ENCODE measurements at places on chromosomes 3 and 15. TPM values are rescaled to one million over a fixed set of nuclear protein-coding genes. Genes with fewer than 3 reads are reported as not detected.
A peak's percentile ranks its signal among the peaks of the same experiment; 100 is the strongest.

DNA sequence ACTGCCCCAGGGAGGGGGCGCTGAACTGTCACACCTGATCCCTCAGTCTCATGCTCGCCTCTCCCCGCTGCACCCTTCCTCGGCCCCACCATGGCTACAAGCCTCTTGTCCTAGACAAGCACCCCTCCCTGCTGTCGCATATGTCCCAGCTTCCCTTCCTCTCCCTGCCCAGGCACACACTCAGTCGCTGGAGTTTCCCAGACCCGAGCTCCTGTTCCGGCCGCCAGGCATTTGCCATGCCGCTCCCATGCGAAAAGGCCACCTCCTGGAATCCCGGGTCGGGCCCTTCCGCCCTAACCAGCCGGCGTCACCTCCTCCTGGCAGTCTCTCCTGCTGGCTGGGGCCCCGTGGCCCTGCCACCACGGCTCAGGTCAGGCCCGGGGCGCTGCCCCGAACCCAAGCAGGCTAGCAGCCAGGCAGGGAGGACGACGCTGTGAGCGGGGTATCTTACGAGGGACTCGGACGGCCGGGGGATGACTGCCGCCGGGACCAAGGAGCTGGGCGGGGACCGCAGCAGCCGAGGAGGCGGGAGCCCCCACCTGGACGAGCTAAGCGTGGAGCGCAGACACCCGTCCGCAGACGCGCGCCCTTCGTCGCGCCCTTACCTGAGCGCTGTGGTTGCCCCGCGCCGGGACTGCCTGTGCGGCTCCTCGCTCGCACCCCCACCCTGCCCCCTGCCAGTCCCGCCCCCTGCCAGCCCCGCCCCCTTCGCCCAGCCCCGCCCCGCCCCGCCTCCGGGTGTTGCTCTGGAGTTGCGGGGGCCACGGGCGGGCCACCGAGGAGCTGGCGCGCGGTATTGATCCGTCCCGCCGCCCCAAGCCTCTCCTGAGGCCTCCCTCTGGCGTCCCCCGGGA is at the start of gene ALS2CL:
TSS of gene ALS2CL (minus strand) at position 642 of the 854 bp plus-strand sequence. CDS start 4,239 bp downstream, outside the sequence.
- H3K4me3 ChIP-seq: peak within 1 kb of the TSS; percentile 62
- peak; percentile 74 for DNase-seq
- H3K36me3 ChIP-seq: no peaks in the 10 kb centered on the region
- H3K27me3 ChIP-seq: no peaks in the 10 kb centered on the region

- no peaks in the 10 kb centered on the region for H3K36me3 ChIP-seq
- no peaks in the 10 kb centered on the region for H3K27me3 ChIP-seq
- no peak for DNase-seq
- no peak overlapping the region for H3K4me3 ChIP-seq
Measured at GRCh38 chr15:88400084-88400483, 67.1 kb downstream of the MRPL46 start.

DNA sequence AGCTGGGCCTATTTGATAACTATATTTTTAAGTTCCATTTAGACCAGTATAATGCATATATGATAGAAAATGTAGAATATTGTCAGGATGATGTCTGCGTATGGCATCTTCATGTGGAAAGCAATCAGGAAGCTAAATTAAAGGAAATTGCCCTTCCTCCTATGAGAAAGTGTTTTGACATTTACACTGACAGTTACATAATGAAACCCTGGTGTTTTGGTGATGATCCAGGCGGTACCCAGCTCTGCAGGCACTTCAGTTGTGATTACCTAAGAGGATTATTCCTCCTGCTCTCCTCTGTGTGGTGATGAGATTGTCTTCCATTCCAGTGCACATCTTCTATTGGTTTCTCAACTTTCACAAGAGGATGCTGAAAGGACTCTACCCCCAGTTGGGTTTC is 126.5 kb upstream of the MITF start:
- H3K27me3 ChIP-seq: no peaks in the 10 kb centered on the region
- H3K36me3 ChIP-seq: no peaks in the 10 kb centered on the region
- H3K4me1 ChIP-seq: no peaks in the 10 kb centered on the region
- no peak for DNase-seq
- no peak overlapping the region for H3K27ac ChIP-seq

GRCh38 chr3:134353171-134353825 is 20.9 kb downstream of the AMOTL2 start:
- H3K4me1 ChIP-seq: no peaks in the 10 kb centered on the region
- DNase-seq: peak; percentile 26
- no peak overlapping the region for H3K27ac ChIP-seq
- H3K36me3 ChIP-seq: peaks cover 6% of the 10 kb centered on the region
- no peaks in the 10 kb centered on the region for H3K27me3 ChIP-seq

GRCh38 chr3:60809857-60810610 is 441.2 kb downstream of the FHIT start:
- no peaks in the 10 kb centered on the region for H3K36me3 ChIP-seq
- no peaks in the 10 kb centered on the region for H3K27me3 ChIP-seq
- H3K27ac ChIP-seq: no peak overlapping the region
- no peak for DNase-seq
- no peaks in the 10 kb centered on the region for H3K4me1 ChIP-seq

GRCh38 chr15:29677871-29678461 is 144.3 kb downstream of the TJP1 start:
- no peaks in the 10 kb centered on the region for H3K36me3 ChIP-seq
- no peaks in the 10 kb centered on the region for H3K4me1 ChIP-seq
- no peak overlapping the region for H3K27ac ChIP-seq
- no peaks in the 10 kb centered on the region for H3K27me3 ChIP-seq

DNA sequence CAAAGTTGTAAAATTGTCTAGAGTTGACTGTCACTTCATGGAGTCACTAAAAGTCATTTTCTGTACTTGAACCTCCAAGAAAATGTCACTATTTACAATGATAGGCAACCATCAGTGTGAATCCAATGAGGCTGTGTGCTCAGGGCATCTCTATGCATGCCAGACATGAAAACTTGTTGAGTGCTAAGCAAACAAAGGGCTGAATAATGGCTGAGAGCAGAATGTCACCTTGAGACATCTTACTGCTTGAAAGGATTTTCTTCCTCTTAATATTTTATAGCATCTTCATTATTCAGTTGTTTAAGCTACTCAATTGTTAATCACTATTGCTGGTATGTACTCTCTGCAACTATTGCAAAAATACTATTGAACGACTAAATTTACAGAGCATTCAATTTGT is 184.7 kb downstream of the PLCH1 start:
- H3K27me3 ChIP-seq: no peaks in the 10 kb centered on the region
- no peak overlapping the region for H3K4me3 ChIP-seq
- H3K4me1 ChIP-seq: no peaks in the 10 kb centered on the region
- no peaks in the 10 kb centered on the region for H3K36me3 ChIP-seq
- DNase-seq: no peak

DNA sequence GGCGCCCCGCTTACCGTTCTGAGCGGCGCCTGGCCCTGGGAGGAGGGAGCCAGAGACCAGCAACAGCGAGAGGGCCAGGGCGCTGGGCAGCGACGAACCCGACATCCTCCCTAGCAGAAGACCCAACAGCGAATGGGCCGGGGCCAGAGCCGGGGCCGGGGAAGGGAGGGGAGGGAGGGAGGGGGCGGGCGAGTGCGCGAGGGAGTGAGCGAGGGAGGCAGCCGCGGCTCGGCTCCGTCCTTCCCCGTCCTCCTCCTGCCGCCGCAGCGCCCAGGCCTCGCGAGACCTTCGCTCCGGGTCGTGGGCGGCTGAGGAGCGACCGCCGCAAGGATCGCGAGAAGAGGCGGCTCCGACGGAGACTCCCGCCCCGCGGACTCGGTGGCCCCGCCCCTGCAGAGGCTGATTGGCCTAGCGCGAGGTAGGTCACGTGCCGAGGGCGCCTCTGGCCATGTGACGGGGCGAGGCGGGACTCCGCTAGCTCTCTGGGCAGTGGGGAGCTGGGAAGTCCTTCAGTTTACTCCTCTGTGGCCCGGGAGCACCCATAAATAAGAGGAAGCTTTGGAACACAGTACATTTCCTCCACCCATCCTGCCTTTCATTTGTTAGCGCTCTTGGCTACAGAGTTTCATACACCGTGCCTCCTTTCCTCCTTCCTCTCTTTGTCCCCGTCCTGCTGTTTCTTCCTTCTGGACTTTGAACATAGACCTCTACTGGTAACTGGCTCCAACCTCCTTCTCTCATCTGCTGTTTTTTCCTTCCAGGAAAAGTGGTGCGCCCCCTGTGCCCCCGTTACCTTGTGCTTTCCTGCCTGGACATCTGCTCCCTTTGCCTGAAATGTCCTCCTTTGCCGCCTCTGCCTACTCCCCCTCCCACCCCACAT is at the start of gene NPTN:
TSS of gene NPTN (minus strand) at position 279 of the 880 bp plus-strand sequence. CDS start at position 105, 174 bp downstream.
- H3K4me3 ChIP-seq: peak within 1 kb of the TSS; percentile 98
- peak within 1 kb of the TSS; percentile 61 for H3K27ac ChIP-seq
- H3K4me1 ChIP-seq: no peaks in the 10 kb centered on the region
- H3K27me3 ChIP-seq: no peaks in the 10 kb centered on the region

DNA sequence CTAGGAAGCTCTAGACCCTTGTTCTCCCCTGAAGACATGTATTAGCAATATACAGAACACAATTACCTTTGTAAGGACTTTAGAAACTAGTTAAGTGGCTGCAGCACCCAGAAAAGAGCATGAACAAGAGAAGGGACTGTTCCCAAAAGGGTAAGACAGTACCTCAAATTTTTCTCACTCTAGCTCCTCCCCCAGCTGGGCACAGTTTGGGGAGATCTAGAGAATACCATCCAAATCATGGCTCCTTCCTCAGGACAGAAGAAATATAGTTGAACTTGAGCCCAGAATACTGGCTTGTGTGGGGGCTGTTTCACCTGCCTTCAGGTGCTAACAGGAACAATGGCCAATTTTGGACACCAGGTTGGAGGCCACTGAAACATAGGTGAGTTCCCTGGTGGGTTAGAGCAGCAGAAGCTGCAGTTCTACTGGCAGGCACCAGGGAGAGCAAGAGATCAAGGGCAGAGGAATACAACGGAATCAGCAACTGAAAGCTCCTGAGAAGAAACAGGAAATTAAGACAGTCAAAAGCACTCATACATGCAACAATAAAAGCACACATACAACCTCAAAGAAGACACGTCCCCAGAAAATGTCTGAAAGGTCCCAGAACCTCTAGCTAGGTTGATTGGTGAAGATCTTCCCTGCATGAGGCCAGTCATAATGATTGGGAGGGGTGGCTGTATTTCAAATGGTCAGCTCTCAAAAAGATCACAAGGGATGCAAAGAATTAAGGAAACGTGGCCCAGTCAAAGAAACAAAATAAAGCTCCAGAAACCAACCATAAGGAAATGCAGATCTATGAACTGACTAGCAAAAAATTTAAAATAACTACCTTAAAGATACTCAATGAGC is 104.9 kb upstream of the ASB14 start:
- no peak overlapping the region for H3K4me3 ChIP-seq
- H3K36me3 ChIP-seq: no peaks in the 10 kb centered on the region
- H3K4me1 ChIP-seq: no peaks in the 10 kb centered on the region
- H3K27me3 ChIP-seq: no peaks in the 10 kb centered on the region

- no peak overlapping the region for H3K4me3 ChIP-seq
- no peaks in the 10 kb centered on the region for H3K4me1 ChIP-seq
- H3K36me3 ChIP-seq: no peaks in the 10 kb centered on the region
- H3K27me3 ChIP-seq: no peaks in the 10 kb centered on the region
- peak; percentile 91 for DNase-seq
Measured at GRCh38 chr15:75042730-75043508, 19.5 kb downstream of the PPCDC start.

DNA sequence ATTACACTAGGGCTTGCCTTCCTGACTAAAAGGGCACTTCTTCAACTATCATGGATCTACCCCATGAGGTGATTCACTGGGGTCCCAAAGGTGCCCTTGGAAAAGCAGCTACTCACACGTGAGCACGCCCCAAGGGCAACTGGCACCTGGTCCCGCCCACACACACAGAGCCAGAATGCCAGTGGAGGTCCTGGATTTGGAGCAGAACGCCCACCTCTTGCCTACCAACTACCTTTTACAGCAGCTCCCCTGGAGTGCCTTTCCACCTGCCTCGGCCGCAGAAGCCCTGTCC is 1.8 kb upstream of the CTDSPL start:
- H3K27me3 ChIP-seq: no peaks in the 10 kb centered on the region
- H3K4me1 ChIP-seq: peaks cover 4% of the 10 kb centered on the region
- peak overlapping the region; percentile 4 for H3K27ac ChIP-seq
- H3K4me3 ChIP-seq: no peak overlapping the region

GRCh38 chr3:139134678-139135372 is 90.1 kb upstream of the PRR23C start:
- no peaks in the 10 kb centered on the region for H3K4me1 ChIP-seq
- H3K4me3 ChIP-seq: no peak overlapping the region
- H3K36me3 ChIP-seq: no peaks in the 10 kb centered on the region
- no peak for DNase-seq

GRCh38 chr3:31924610-31925270 is 56.3 kb downstream of the OSBPL10 start:
- no peaks in the 10 kb centered on the region for H3K4me1 ChIP-seq
- H3K36me3 ChIP-seq: no peaks in the 10 kb centered on the region
- H3K27ac ChIP-seq: no peak overlapping the region

- H3K4me3 ChIP-seq: no peak overlapping the region
- H3K27ac ChIP-seq: no peak overlapping the region
- H3K36me3 ChIP-seq: no peaks in the 10 kb centered on the region
- no peaks in the 10 kb centered on the region for H3K27me3 ChIP-seq
- H3K4me1 ChIP-seq: no peaks in the 10 kb centered on the region
Measured at GRCh38 chr3:33636125-33636850, 81.8 kb downstream of the CLASP2 start.

- no peaks in the 10 kb centered on the region for H3K27me3 ChIP-seq
- no peaks in the 10 kb centered on the region for H3K4me1 ChIP-seq
- H3K4me3 ChIP-seq: no peak overlapping the region
- DNase-seq: no peak
Measured at GRCh38 chr3:44969154-44969827, 6.7 kb downstream of the ZDHHC3 start.

DNA sequence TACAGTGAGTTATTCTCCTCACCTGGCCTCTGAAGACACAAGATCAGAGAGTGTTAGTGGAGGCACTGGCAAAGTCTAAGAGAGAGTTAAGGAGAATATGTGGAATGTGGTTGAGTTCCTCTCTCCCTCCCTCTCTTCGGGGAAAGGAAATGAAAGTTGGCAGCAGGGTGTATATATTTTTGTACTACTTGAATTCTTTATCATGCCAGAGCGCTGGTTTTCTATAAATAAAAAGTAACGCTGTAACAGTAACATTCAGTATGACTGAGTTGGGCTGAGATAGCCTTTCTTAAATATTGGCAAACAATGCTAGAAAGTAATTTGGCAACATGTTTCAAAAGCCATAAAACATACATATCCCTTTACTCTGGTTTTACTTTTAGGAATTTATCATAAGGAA is 77.5 kb upstream of the TNFAIP8L3 start:
- peaks cover 10% of the 10 kb centered on the region for H3K4me1 ChIP-seq
- peak overlapping the region; percentile 20 for H3K27ac ChIP-seq
- DNase-seq: no peak
- H3K36me3 ChIP-seq: no peaks in the 10 kb centered on the region

DNA sequence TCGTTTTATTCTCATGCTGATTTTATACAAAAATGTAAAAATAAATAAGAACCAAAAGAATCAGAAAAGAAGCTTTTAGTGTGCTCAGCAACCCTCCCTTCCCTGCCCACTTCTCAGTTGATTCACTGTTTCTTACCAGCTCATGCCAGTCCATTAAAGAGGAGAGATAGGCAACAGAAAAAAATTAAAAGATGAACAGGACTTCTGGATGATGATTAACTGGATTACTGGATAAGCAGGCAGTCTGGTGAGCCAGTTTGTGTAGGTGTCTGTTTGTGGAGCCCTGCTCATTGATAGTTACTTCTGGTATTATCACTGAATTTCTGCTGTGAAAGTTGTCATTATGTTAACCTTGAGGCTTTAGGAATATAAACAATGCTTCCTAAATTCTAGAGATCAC is 15.1 kb upstream of the GPR171 start:
- H3K4me3 ChIP-seq: no peak overlapping the region
- H3K4me1 ChIP-seq: no peaks in the 10 kb centered on the region
- DNase-seq: no peak
- no peaks in the 10 kb centered on the region for H3K36me3 ChIP-seq
- H3K27me3 ChIP-seq: no peaks in the 10 kb centered on the region

The STRA6 gene
- total RNA-seq: 0.51 TPM

The CDAN1 gene
- 18.6 TPM for total RNA-seq

The UNC13C gene
- total RNA-seq: 2.1 TPM

The ELL3 gene
- 2.5 TPM for total RNA-seq

The GDPGP1 gene
- 7.1 TPM for total RNA-seq

The HCN4 gene
- total RNA-seq: not detected

The LOXL1 gene
- total RNA-seq: 108 TPM

The CLK3 gene
- 73.2 TPM for total RNA-seq

All from aorta (tissue), 5 donors.